Type B pancreatic cell (in vitro differentiated cells): ENCODE measurements at places on chromosomes 3 and 15.

DNA sequence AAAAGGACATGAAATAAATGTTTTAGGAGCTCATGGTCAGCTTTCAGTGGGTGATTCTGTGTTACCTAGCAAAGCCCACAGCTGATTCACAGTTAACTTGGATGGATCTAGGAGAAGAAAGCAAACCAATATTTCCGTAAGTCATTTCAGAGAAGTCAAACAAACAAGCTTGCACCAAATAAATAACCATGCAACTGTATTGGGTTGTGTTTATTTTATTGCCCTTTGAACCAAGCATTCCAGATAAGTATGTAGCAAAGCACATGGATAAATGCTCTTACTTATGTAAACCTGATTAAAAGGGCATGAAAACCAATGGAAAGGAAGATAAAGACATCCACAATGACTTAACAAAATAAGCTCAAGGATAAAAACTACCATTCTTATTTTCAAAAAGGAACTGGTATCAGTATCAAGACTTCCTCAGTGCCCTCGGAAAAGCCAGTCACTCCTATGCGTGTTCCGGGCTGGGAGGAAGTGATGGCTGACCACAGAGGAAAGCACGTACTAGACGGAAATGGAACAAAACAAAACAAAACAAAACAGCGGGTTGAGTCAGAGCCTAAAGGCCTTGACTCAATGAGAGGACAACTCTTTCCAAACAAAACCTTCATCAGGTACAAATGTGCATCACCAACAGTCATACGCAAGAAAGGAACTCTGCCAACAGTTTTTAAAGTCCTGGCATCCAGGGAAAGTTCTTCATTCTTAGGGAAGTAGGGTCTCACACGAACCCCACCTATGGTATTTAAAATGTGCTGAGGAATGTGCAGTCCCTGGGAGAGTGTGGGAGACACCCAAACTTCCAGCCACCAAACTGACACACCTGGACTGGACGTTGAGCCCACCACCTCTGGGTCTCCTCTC lies 103.3 kb downstream of the SNRK start:
- no peak overlapping the region for H3K27ac ChIP-seq
- no peaks in the 10 kb centered on the region for H3K27me3 ChIP-seq

DNA sequence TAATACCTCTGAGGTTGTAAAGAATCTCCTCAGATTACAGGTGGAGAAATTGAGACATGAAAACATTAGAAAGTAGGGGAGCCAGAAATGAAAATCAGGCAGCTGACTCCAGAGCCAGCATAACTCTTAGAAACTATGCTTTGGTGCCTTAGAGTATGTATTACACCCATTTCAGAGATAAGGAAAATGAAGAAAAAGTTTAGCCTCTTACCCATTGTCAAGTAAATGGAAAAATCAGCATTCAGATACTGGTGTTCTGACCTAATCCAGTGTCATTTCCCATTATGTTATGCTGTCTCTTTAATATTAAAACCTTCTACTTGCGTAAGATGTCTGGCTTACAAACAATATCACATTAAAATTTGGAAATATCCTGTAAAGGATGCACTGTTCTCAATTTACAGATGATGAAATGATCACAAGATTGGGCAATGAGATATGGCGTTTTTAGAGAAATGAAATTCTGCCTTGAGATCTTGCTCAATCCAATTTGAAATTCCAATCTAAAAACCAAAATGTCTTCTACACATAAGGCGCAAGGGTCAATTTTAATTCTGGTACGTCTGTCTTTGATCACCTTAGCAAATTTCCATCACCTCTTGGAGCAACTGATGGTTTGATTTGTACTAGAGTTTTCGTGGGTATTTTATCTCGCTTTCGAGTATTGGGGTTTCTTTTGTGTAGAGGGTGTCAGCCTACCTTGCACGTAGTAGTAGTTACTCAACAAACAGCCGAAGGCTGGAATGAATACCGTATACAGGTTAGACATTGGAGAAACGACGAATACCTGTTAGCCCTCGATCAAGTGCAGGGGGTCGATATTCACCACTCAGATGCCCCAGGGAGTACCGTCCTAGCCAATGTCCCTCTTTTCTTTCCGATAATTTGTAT lies 902 bp upstream of the ZCWPW2 start:
- H3K4me1 ChIP-seq, result peaks cover 40% of the 10 kb centered on the region
- no peaks in the 10 kb centered on the region for H3K27me3 ChIP-seq
- H3K4me3 ChIP-seq, result peak overlapping the region; percentile 98
- peak overlapping the region; percentile 98 for H3K27ac ChIP-seq

DNA sequence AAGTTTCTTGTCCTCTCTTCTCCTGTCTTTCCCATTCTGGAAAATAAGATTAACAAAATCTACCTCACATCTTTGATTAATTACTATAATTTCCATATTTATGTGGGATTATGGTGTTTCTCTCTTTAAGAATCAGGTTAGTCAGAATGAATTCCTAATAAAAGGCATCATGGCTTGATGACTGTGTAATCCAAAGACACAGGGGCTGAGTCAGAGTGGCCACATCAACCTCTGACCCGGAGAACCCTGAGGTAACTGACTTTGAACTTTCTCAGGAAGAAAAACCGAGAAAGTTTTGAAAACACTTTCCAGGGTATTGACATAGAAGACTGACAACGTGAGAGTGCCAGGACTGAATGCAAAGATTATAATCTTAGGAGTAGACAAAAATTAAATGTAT lies 170.3 kb upstream of the MCTP2 start:
- DNase-seq, result no peak
- no peak overlapping the region for H3K27ac ChIP-seq
- H3K4me3 ChIP-seq, result no peak overlapping the region
- H3K36me3 ChIP-seq, result no peaks in the 10 kb centered on the region

GRCh38 chr15:74235962-74236361 lies at the start of gene CCDC33:
Gene CCDC33, plus strand, starts transcription at chr15:74236326. Its CDS starts 394 bp downstream, at chr15:74236720.
- H3K27me3 ChIP-seq, result peaks cover 7% of the 10 kb centered on the region
- H3K36me3 ChIP-seq, result no peaks in the 10 kb centered on the region
- no peak within 1 kb of the TSS for H3K4me3 ChIP-seq
- peak within 1 kb of the TSS; percentile 40 for H3K27ac ChIP-seq
- no peak for DNase-seq

- no peak overlapping the region for H3K27ac ChIP-seq
- H3K4me3 ChIP-seq, result no peak overlapping the region
- no peaks in the 10 kb centered on the region for H3K4me1 ChIP-seq
- DNase-seq, result no peak
- H3K27me3 ChIP-seq, result peaks cover 34% of the 10 kb centered on the region
These were observed 337.2 kb upstream of the DNAJC19 start for GRCh38 chr3:181326637-181327223.

- H3K36me3 ChIP-seq, result peaks cover 30% of the 10 kb centered on the region
- peaks cover 3% of the 10 kb centered on the region for H3K27me3 ChIP-seq
- no peak overlapping the region for H3K4me3 ChIP-seq
- H3K27ac ChIP-seq, result no peak overlapping the region
These were observed 37.3 kb downstream of the TLE3 start for GRCh38 chr15:70060214-70060992.

DNA sequence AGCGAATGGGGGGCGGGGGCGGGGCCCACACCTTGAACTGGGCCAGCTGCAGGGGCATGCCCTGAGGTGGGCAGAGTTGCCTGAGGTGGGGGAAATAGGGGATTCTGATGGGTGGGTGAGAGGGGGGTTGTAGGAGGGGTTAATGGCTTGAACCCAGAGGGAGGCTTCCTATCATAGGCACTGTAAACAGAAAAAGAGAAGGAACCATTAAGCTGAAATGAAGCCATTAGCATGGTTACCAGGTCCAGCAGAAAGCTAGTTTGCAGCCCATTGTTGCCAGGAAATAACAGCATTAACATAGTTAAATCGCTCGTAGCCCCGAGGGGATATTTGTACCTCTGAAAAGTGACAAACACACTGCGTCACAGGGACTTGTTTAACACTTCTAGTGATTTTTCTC lies 29.0 kb downstream of the ETV5 start:
- no peak overlapping the region for H3K4me3 ChIP-seq
- H3K36me3 ChIP-seq, result peaks cover 24% of the 10 kb centered on the region
- H3K27ac ChIP-seq, result no peak overlapping the region
- no peak for DNase-seq
- peaks cover 4% of the 10 kb centered on the region for H3K4me1 ChIP-seq

- no peak overlapping the region for H3K27ac ChIP-seq
- no peak overlapping the region for H3K4me3 ChIP-seq
- peaks cover 5% of the 10 kb centered on the region for H3K36me3 ChIP-seq
- no peaks in the 10 kb centered on the region for H3K27me3 ChIP-seq
These were observed 49.9 kb downstream of the SLC25A26 start for GRCh38 chr3:66270701-66271100.

DNA sequence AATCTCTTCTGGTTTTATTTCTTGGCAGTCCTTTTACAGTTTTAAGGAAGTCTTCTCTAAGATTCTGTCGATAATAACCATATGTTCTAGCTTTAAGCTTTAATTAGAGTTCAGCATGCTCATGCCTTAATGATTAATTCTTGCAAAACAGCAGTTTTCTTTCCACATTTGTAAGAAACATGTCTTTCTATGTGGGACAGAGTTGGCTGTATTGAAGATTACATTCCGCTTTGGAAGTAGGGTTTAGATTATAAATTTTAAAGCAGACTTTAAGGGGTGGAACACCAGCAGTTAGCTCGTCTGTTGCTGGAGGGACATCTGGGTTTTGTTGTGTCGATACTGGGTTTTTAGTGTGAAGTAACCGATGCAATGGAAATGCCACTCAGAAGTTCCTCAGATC lies 35.3 kb downstream of the SQOR start:
- H3K27me3 ChIP-seq, result no peaks in the 10 kb centered on the region
- H3K4me1 ChIP-seq, result peaks cover 6% of the 10 kb centered on the region
- H3K27ac ChIP-seq, result no peak overlapping the region
- H3K4me3 ChIP-seq, result no peak overlapping the region

- H3K4me3 ChIP-seq, result peak overlapping the region; percentile 96
- H3K4me1 ChIP-seq, result peaks cover 38% of the 10 kb centered on the region
- H3K27me3 ChIP-seq, result no peaks in the 10 kb centered on the region
- no peak for DNase-seq
These were observed 2.5 kb downstream of the AMOTL2 start for GRCh38 chr3:134371542-134372324.

DNA sequence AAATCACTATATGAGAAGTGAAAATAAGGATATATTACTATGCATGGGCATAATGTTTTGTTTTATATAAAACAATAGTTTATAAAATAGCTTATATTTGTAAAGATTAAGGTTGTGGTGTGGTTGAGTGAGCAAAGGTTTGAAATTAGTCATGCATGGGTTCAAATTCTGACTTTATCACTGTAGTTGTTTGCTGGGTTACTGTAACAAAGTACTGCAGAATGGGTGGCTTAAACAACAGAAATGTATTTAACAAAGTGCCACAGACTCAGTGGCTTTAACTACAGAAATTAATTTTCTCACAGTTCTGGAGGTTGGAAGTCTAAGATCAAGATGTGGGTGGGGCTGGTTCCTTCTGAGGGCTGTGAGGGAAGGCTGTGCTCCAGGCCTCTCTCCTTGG lies 184.8 kb upstream of the THRB start:
- peaks cover 4% of the 10 kb centered on the region for H3K36me3 ChIP-seq
- DNase-seq, result no peak
- H3K4me1 ChIP-seq, result peaks cover 30% of the 10 kb centered on the region
- no peak overlapping the region for H3K27ac ChIP-seq
- no peaks in the 10 kb centered on the region for H3K27me3 ChIP-seq

DNA sequence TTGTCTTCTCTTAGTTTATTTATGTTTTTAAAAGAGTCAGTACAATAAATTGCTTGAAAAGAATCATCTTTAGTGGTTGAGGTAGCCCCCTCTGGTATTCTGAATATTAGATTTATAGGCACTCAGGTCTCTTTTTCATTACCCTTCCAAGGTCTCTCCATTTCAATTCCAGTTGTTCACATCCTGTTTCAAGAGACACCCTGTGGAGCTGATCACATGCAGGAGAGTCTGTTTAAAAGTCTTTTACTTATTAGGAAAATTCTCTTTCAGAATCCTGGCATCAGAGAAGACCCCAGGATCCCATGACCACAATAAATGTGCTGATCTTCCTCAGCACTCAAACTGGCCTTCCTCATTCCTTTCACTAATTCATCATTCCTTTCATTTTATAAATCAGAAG lies 195.7 kb downstream of the ZIC4 start:
- H3K4me3 ChIP-seq, result no peak overlapping the region
- H3K4me1 ChIP-seq, result peaks cover 7% of the 10 kb centered on the region
- no peaks in the 10 kb centered on the region for H3K27me3 ChIP-seq
- DNase-seq, result no peak
- H3K27ac ChIP-seq, result no peak overlapping the region

- peaks cover 12% of the 10 kb centered on the region for H3K36me3 ChIP-seq
- peak overlapping the region; percentile 77 for H3K4me3 ChIP-seq
- DNase-seq, result no peak
- H3K27ac ChIP-seq, result peak overlapping the region; percentile 98
- H3K27me3 ChIP-seq, result no peaks in the 10 kb centered on the region
These were observed 5.0 kb downstream of the JMJD7 start for GRCh38 chr15:41832875-41833274.

DNA sequence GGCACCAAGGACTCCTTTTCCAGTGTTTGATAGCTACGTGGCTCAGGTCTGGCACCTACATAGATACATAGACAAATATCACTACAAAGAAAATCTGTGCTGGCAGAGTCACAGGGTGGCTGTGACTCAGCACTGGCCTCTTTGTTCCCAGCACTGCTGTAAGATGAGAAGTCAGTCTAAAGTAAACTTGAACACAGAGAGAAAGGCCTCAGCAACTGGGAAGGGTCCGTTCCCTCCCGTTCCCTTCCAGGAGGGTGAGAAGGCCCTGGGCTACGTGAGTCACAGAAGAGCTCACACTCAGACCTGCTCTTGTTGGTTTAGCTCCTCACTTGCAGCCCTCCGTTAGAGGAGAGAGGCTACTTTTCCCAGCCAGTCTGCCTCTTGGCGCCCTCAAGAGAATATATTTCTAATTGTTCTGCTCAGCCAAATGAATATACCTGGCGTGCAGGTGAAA lies 23.1 kb downstream of the ANXA2 start:
- H3K4me1 ChIP-seq, result peaks cover 62% of the 10 kb centered on the region
- DNase-seq, result peak; percentile 68
- H3K27ac ChIP-seq, result peak overlapping the region; percentile 90

GRCh38 chr3:159856590-159857104 lies 132.0 kb upstream of the IL12A start:
- no peaks in the 10 kb centered on the region for H3K36me3 ChIP-seq
- peaks cover 80% of the 10 kb centered on the region for H3K4me1 ChIP-seq
- H3K4me3 ChIP-seq, result peak overlapping the region; percentile 35
- DNase-seq, result no peak

GRCh38 chr3:120742198-120742848 lies at the start of the genes GTF2E1 and RABL3:
Gene GTF2E1, plus strand, starts transcription at chr3:120742744. Its CDS starts 7,809 bp downstream, at chr3:120750553.
Gene RABL3, minus strand, starts transcription at chr3:120742516. Its CDS starts 9 bp downstream, at chr3:120742507.
- H3K27ac ChIP-seq, result peak within 1 kb of the TSS; percentile 99
- DNase-seq, result peak; percentile 95
- H3K36me3 ChIP-seq, result peaks cover 3% of the 10 kb centered on the region

- H3K4me1 ChIP-seq, result no peaks in the 10 kb centered on the region
- no peak for DNase-seq
These were observed 215.3 kb downstream of the LRTM1 start for GRCh38 chr3:54712539-54712938.

DNA sequence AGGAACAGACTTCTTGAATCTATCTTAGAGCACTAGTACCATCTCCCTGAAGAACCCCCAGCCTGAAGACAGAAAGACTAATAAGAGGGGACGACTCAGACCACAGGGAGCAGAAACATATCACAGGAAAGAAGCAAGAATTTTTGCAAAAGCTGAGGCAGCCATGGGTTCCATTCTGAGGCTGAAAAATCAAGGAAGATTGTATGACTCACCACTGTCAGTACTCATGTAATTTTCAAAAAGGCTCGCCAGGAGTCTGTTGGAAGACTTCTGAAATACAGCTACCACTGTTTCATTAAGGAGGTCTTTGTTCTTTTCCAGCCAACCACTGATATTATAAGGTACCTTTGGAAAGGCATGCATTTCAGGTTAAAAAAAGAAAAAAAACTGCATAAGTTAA lies 47.5 kb downstream of the MYH15 start:
- H3K27me3 ChIP-seq, result no peaks in the 10 kb centered on the region
- no peak for DNase-seq
- H3K4me3 ChIP-seq, result no peak overlapping the region
- H3K27ac ChIP-seq, result no peak overlapping the region
- peaks cover 9% of the 10 kb centered on the region for H3K4me1 ChIP-seq
- H3K36me3 ChIP-seq, result no peaks in the 10 kb centered on the region
